ENCODE measurements at places on chromosomes 3 and 15.

DNA sequence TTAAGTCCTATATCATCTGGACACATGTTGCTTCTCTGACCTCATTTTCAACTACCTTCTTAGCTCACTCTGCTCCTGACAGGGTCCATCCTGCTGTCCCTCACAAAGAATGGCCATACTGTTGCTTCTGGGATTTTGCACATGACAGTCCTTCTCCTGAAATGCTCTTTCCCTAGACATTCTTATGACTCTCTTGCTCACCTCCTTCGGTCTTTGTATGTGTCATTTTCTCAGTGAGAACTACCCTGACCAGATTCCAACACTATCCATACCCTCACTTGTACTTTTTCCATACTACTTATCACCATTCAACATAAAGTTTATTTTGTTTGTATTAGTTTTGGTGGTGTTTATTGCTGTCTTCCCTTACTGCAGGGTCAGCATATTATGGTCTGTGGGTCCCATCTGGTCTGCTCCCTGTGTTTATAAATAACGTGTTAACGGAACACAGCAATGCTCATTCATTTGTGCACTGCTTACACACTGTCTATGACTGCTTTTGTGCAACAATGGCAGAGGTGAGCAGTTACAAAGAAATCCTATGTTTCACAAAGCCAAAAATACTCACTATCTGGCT, 159.5 kb downstream of the SPATA16 start:
- no peak for DNase-seq

- no peak for DNase-seq
Observed at GRCh38 chr3:15630646-15631350, 29.3 kb downstream of the BTD start.

DNA sequence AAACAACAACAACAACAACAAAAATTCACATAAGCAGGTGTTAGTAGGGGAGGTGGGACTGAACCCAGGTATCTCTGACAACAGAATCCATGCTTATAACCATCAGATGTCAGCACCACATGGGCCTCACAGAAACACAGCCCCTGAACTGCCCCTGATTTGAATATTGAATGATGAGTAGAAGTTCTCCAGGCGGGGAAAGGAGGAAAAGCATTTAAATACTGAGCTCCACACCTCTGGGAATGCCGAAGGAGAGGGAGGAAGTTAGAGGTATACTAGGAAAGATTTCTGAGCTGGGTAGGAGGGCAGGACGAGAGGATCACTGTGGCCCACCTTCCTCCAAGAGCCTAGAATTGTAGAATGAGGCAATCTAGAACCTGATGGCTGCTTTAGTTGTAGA, 31.9 kb upstream of the EIF4A2 start:
- DNase-seq = no peak

GRCh38 chr3:98991393-98991792, 89.9 kb upstream of the DCBLD2 start:
- DNase-seq = no peak

GRCh38 chr3:39025222-39025970, 26.3 kb downstream of the SCN11A start:
- no peak for DNase-seq

GRCh38 chr3:114624047-114624445, 330.2 kb downstream of the TIGIT start:
- DNase-seq = no peak

GRCh38 chr3:27060336-27060735, 308.8 kb downstream of the NEK10 start:
- no peak for DNase-seq

DNA sequence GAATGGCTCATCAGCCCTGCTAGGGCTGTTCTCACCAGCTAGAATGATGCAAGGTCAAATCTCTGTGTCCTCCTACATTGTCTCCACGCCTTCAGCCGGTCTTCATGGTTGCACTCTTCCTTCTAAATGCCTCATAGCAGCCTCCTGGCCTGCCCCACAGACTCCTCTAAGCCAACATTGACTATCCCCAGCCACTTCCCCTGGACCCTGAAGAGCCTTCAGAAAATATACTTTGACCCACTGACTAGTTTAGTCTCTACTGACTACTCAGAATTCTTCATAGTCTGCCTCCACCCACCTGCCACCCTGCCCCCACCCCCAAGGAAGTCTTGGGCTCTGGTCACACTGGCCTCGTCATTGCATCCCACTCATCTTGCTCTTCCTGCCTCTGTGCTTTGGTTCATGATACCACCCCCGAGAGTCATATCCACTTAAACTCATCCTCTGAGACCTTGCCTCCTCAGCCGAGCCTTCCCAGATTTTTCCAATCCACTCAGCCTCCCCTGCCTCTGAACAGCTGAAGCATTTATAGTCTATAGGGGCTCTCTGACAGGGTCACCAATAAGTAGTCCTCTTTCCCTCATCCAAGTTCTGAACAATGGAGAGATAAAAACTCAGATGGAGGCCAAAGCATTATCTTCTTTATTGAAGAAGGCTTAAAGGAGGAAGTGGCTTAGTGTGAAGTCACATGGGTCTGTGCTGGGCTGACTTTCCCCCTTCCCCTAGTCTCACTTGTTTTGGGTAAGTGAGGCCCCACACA, 9.5 kb upstream of the DOCK3 start:
- no peak for DNase-seq

- no peak for DNase-seq
Observed at GRCh38 chr15:38650384-38650783, 85.8 kb upstream of the RASGRP1 start.

DNA sequence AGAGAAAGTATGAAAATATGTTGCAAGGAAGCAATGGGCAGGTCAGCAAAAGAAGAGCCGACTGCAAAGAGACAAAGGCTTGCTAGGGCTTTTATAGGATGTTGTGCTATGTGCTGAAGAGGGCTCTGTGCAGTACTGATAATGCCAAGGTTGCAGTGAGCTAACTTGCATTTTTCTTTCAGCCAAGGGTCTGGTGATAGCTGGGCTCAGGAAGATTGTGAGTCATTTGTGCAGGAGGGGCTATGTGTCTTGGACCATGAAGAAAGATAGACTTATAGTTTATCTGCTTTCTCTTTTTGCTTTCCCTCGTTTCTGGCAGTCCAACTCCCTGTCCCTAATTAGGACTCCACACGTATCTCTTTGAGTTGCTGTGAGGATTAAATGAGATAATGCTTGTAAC, 64.5 kb upstream of the LRIG1 start:
- no peak for DNase-seq

DNA sequence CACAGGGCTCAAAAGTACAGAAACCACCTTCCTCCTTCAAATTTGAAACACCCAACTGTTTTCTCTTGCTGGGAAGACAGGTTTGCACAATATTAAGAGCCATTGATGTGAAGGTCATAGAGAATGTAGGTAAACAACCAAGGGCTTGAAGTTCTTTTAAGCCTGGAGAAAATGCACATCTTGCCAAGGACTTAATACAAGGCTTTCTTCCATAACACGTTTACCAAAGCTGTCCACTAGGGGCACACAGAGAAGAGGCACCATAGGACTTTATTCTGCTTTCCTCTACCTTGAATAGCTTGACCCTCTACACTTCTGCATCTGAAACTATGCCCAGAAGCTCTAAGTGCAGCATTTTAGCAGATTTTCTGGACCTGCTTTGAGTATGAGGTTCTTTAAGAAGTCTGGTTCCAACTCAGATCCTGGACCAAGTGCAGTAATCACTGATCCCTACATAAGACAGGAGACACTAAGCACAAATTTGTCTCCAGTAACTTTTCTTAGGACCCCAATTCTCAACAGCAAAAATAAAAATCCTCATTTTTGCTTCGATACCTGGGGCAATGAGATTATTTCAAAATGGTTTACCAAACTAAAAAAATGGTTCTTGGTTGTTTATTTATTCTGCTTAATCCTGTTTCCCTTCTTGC, 138.0 kb downstream of the FBN1 start:
- DNase-seq = no peak

DNA sequence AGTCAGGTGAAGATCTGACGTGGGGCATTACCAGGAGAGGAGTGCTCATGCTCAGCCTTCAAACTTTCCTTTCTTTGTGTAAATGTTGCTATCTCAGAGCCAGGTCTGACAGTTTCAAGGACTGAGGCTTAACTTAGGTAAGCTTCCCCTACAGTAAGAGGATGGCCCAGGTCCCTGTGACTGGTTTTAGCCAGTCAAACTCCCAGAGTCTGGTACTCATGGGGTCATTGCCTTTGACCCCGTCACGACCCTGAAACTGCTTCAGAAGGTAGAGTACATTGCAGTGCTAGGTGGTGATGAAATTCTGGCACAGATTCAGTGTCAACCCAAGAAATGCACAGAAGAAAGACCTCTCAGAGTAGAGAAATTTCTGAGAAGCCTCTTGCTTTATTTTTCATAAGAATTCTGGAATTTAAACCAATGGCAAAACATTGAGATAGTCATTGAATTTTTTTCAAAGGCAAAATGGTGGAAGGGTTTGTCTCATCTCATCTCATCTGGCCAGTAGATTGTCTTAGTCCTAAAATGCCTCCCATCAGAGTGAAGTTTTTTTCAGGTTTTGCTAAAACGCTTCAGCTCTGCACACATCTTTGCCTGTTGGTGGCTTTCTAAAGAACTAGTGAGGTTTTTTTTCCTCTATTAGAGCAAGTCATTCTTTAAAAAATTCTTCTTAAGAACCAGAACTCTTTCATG, 23.1 kb downstream of the ZBTB38 start:
- DNase-seq = no peak

- no peak for DNase-seq
Observed at GRCh38 chr15:42024303-42024702, 3.5 kb upstream of the PLA2G4E start.

DNA sequence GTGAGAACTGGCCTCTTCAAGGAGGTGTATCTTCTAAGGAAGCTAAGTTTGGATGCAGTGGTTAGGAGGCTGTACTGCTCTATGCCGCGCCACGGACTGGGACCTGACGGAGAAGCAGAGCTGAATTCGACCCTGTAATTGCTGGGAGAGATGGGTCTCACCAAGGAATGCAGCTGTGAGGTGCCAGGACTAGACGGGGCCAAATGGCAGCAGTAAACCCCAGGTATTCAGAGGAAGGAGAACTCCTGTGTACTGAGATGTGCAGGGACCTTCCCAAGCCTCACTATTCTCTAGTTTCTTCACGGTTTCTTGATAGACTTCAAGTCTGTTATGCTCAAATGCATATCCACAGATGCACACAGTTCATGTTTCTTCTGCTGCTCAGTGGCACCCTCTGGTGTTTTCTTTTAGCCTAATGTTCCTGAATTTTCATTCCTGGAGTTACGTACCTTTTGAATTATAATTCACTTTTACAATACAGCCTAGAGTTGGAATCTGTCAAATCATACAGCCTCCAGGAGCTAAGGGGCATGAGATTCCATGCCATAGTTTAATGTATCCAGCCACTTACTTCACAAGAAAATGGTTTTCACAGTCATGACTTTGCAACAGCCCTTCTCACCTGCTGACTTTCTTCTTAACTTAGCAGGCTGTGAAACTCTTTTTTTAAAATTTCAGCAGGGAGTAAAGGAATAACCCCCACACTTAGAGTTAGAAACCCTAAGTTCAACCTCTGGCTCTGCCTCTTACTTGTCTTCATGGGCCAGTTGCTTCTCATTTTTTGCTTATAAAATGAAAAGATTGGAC, 61.8 kb downstream of the GLDN start:
- no peak for DNase-seq

DNA sequence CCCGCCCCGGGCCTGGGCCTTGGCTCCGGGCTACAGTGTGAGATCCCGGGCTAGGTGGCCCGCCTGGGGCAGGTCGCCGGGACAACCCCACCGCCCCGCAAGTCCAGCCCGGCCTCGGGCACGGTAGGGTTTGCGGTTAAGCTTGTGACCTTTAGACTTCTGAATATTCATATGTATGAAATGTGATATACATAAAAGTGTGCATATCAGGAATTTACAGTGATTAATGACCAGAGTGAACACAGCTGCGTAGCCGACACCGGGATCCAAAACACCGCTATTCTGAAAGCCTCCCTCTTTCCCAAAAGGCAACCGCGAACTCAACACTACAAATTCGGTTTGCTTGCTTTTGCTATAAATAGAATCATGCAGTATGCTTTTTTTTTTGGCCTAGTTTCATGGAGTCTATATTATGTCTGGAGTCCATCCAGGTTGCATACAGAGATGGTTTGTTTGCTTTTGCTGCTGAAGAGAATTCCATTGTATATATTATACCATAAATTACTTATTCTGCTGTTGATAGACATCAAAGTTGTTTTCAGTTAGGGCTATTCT, 636 bp upstream of the SNRPA1 start:
- DNase-seq = no peak

- no peak for DNase-seq
Observed at GRCh38 chr15:35723120-35723847, 177.3 kb upstream of the DPH6 start.

DNA sequence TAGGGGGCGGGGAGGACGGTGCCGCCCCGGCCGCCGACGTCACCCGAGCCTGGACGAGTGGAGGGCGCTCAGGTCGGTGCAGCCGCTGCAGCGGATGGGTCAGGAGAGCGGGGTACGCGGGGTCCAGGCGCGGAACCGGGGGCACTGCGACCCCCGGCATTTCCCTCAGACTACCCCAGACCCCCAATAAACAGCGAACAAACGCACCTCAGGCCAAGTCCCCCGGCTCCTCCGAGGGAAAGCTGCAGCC, 78.9 kb downstream of the IQSEC1 start:
- no peak for DNase-seq

- DNase-seq = no peak
Observed at GRCh38 chr3:149299938-149300801, 33.3 kb downstream of the TM4SF18 start.

DNA sequence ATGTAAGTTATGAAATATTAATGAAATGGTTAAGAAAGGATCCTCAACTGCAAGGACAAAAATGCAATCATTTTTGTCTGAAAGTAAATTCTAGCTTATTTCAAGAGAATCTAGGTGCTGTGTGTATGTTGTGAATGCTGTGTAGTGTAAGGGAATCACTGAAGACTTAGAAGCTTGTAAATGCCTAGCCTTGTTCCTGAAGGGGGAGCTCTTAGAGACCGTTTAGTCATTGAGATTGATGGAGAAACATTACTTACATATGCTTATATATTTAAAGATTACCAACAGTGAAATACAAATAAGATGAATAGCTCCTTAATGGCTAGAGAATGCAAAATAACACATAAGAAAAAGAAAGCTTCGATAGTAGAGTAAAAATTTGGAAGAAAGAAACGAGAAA, 67.9 kb downstream of the CNTN4 start:
- no peak for DNase-seq

- no peak for DNase-seq
Observed at GRCh38 chr3:13843351-13843750, 36.5 kb downstream of the WNT7A start.

GRCh38 chr3:53617893-53618523, 123.6 kb downstream of the CACNA1D start:
- DNase-seq = no peak

DNA sequence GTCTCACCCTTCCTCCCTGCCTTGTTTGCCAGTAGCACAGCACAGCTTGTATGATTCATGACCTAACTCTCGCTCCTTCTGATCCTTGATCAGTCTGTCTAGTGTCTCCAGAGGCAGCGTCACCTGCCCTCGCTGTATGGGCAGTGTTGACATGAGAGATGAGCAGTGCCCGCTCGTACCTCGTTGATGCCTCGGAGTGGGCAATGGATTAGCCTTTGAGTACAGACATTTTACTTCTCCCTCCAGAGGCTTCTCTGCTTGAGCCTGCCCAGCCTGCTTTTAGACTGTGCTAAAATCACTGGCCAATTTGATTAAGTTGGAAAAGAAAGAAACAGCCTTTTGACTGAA, 569.0 kb downstream of the NTRK3 start:
- no peak for DNase-seq

Data from activated T-helper 1 cell treated with anti-CD3 and anti-CD28 coated beads, Interleukin-2, amount 50 U/mL, for 16 hours (primary cell).